Neuronal stem cell (in vitro differentiated cells): ENCODE measurements at places on chromosomes 2 and 18.

GRCh38 chr18:74377776-74378175 lies 62.1 kb downstream of the C18orf63 start:
- no peaks in the 10 kb centered on the region for H3K4me1 ChIP-seq
- no peaks in the 10 kb centered on the region for H3K27me3 ChIP-seq
- H3K27ac ChIP-seq: no peak overlapping the region
- no peaks in the 10 kb centered on the region for H3K36me3 ChIP-seq

GRCh38 chr2:24317491-24317920 lies 42.8 kb downstream of the ITSN2 start:
- no peaks in the 10 kb centered on the region for H3K36me3 ChIP-seq
- no peak overlapping the region for H3K4me3 ChIP-seq
- no peak overlapping the region for H3K27ac ChIP-seq
- no peak for DNase-seq
- H3K27me3 ChIP-seq: no peaks in the 10 kb centered on the region

- H3K27me3 ChIP-seq: no peaks in the 10 kb centered on the region
- DNase-seq: peak; percentile 17
- peaks cover 10% of the 10 kb centered on the region for H3K4me1 ChIP-seq
- H3K4me3 ChIP-seq: no peak overlapping the region
- peak overlapping the region; percentile 60 for H3K27ac ChIP-seq
Observed at GRCh38 chr2:74822771-74823566, 11.0 kb upstream of the HK2 start.

DNA sequence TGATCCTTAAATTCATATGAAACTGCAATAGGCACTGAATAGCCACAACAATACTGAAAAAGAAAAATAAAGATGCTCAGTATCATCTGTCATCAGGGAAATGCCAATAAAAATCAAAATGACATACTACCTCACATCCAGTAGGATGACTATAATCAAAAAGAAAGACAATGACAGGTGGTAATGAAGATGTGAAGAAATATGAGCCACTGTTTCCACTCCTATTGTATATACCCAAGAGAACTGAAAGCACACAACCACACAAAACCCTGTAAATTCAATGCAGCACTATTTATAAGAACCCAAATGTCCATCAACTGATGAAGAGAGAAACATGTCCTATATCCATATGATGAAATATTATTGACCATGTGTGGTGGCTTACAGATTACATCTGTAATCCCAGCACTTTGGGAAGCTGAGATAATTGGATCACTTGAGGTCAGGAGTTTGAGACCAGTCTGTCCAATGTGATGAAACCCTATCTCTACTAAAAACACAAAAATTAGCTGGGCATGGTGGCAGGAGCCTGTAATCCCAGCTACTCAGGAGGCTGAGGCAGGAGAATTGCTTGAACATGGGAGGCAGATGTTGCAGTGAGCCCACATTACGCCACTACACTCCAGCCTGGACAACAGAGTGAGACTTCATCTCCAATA lies 39.9 kb downstream of the MAP3K2 start:
- H3K36me3 ChIP-seq: peaks cover 4% of the 10 kb centered on the region
- H3K4me1 ChIP-seq: no peaks in the 10 kb centered on the region

GRCh38 chr2:26792720-26793119 lies 6.9 kb downstream of the CENPA start:
- peaks cover 30% of the 10 kb centered on the region for H3K36me3 ChIP-seq
- no peaks in the 10 kb centered on the region for H3K27me3 ChIP-seq
- no peak overlapping the region for H3K4me3 ChIP-seq
- peaks cover 14% of the 10 kb centered on the region for H3K4me1 ChIP-seq
- no peak for DNase-seq

GRCh38 chr18:32469691-32470459 lies 807 bp downstream of the GAREM1 start:
- H3K27me3 ChIP-seq: no peaks in the 10 kb centered on the region
- H3K36me3 ChIP-seq: no peaks in the 10 kb centered on the region
- DNase-seq: peak; percentile 23
- H3K4me1 ChIP-seq: peaks cover 4% of the 10 kb centered on the region
- H3K4me3 ChIP-seq: peak overlapping the region; percentile 99

DNA sequence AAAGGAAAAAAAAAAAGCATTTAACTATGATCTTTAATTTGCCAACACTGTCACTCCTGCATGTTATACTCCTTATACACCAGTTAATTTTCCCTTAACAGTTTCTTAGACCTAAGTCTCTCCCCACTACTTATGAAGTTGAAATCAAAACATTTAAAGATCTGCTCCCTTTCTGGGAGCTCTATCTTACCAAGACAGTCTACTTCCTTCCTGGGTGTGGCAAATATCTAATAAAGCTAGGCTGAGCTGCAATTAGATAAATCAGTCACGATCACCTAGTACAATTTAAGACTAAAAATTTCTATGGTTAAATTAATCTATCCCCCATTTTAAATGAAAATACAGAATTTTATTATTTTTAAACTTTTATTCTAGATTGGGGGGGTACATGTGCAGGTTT lies 33.4 kb downstream of the PUM2 start:
- no peak overlapping the region for H3K27ac ChIP-seq
- no peaks in the 10 kb centered on the region for H3K27me3 ChIP-seq
- H3K36me3 ChIP-seq: peaks cover 9% of the 10 kb centered on the region
- no peak for DNase-seq

DNA sequence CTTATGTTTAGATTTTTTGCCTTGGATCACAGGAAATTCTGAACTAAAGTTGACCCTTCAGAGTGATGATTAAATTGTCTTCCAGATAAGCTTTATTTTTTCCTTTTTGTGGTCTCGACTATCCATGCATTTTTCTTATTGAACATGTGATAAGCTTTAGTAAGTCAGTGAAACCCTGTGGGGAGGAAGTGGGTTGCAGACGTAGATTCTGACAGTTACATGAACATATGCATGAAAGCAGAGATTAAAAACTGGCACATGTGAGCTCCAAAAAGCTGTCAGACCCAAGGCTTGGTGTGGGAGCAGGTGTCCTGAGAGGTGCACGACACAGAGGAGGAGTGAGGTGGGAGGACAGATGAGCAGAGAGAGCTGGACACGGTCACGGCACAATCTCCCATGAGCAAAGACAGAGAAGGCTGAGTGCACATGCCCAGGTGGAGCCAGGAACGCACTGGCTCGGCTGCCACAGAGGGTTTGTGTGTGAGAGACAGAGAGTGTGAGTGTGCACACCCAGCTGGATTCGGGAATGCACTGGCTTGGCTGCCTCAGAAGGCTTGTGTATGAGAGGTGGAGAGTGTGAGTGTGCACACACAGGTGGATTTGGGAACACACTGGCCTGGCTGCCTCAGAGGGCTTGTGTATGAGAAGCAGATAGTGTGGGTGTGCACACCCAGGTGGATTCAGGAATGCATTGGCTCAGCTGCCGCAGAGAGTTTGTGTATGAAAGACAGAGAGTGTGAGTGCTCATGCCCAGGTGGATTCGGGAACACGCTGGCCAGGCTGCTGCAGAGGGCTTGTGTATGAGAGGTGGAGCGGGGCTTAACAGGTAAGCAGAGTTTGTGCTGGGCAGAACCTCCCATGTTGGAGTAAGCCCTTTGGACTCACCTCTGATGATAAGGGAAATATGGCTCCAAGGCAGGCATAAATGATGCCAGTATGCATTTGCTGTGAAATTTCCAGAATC lies 849.1 kb upstream of the SALL3 start:
- H3K27me3 ChIP-seq: no peaks in the 10 kb centered on the region
- H3K27ac ChIP-seq: no peak overlapping the region
- H3K4me1 ChIP-seq: peaks cover 2% of the 10 kb centered on the region
- no peaks in the 10 kb centered on the region for H3K36me3 ChIP-seq

- peaks cover 7% of the 10 kb centered on the region for H3K4me1 ChIP-seq
- H3K4me3 ChIP-seq: no peak overlapping the region
- no peak for DNase-seq
- H3K27me3 ChIP-seq: no peaks in the 10 kb centered on the region
Observed at GRCh38 chr2:105438104-105438929, 39.5 kb upstream of the FHL2 start.

DNA sequence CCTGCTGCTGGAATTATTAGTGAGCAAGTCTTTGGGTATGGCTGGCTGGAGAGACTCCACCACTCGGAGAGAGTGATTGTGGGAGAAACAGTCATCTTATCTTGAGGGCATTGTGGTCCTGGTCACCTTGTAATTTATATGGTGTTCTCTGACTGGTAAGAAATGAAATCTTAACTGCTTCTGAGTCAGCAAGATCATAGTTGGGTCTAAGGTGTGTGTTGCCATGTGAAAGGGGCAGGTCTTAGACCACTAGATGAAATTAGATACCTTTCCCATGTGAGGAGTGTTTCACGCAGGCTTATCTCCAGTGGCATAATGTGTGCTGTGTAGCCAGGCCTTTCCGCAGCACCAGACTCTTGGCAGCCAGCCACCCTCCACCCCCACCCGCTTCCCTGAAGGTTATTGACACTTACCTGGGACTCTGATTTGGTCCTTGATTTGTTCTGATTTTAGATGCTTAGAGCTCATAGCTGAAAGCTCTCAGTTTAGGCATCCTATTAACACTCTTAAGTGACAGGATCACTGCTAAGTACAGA lies 7.7 kb downstream of the MAPRE3 start:
- H3K36me3 ChIP-seq: no peaks in the 10 kb centered on the region
- DNase-seq: no peak
- H3K27me3 ChIP-seq: no peaks in the 10 kb centered on the region

DNA sequence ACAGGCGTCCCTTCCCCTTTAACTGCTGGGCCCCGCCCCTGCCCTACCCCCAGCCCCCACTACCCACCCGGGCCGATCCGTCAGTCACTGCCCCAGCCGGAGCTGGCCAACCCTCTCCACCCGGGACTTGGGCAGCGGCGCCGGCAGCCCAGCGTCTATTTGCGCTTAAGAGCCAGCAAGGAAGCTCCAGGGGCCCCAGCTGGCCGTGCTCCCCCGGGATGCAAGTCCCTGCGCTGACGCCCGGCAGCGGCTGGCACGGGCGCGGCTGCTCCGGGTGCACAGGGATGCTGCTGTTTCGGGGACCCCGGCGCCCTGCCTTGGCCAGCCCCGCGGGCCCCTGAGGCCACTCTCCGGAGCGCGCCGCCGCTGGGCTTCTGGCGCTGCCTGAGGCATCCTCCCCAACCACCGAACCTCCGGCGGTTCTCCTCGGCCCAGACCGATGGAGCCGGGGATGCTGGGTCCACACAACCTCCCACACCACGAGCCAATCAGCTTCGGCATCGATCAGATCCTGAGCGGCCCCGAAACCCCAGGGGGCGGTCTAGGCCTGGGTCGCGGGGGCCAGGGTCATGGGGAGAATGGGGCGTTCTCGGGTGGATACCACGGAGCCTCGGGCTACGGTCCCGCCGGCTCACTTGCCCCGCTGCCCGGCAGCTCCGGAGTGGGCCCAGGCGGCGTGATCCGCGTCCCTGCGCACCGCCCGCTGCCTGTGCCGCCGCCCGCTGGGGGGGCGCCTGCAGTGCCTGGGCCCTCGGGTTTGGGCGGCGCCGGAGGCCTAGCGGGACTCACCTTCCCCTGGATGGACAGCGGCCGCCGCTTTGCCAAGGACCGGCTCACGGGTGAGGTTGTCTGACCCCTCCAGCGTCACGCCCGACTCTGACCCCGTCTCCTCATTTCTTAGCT lies at the start of gene TLX2:
TSS of gene TLX2 (plus strand) at position 83 of the 903 bp plus-strand sequence. CDS start at position 440, 357 bp downstream.
- H3K36me3 ChIP-seq: no peaks in the 10 kb centered on the region
- H3K4me1 ChIP-seq: peaks cover 4% of the 10 kb centered on the region
- H3K4me3 ChIP-seq: no peak within 1 kb of the TSS
- peaks cover 45% of the 10 kb centered on the region for H3K27me3 ChIP-seq
- DNase-seq: no peak

GRCh38 chr2:214261683-214262082 lies 149.2 kb upstream of the VWC2L start:
- no peak for DNase-seq
- no peak overlapping the region for H3K27ac ChIP-seq
- no peaks in the 10 kb centered on the region for H3K36me3 ChIP-seq
- no peak overlapping the region for H3K4me3 ChIP-seq
- no peaks in the 10 kb centered on the region for H3K4me1 ChIP-seq

DNA sequence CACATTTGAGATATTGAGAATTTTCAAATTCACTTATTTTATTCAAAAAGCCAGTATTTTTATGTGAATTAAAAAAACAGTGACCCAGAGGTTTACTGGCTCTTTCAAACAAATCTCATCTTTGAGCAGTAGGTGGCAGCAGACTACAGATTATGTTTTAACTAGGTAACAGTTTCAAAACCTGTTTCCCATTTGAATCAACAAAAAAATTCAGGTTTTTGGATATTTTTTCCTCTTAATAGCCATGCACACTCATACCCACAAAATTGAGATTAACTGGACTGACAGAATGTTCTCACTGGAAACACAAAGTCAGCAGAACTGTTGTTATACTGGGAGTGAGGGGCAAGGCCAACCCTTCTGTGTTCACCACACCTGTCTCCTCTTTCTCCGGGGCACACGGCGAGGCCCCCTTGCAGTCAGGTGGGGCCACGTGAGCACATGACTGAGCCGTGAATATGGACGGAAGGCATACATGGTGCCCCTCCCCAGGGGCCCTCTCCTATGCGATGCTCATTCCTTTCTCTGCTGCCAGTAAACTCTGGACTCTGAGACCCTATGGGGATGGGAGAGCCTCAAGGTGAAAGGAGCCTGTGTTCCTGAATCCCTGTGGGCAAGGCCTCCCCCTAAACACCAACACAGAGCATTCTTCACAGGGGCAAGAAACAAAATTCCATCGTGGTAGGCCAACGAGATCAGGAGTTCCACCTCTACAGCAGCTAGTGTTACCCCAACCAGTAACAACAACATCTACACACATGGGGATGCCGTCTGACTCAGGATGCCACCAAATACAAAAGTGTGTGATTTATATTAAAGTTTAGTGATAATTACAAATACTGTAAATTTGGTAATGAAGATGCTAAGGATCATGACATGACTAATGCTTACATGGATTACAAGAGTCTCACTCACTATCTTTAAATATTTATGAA lies 80.4 kb downstream of the LPIN2 start:
- peak; percentile 51 for DNase-seq
- H3K4me1 ChIP-seq: no peaks in the 10 kb centered on the region

DNA sequence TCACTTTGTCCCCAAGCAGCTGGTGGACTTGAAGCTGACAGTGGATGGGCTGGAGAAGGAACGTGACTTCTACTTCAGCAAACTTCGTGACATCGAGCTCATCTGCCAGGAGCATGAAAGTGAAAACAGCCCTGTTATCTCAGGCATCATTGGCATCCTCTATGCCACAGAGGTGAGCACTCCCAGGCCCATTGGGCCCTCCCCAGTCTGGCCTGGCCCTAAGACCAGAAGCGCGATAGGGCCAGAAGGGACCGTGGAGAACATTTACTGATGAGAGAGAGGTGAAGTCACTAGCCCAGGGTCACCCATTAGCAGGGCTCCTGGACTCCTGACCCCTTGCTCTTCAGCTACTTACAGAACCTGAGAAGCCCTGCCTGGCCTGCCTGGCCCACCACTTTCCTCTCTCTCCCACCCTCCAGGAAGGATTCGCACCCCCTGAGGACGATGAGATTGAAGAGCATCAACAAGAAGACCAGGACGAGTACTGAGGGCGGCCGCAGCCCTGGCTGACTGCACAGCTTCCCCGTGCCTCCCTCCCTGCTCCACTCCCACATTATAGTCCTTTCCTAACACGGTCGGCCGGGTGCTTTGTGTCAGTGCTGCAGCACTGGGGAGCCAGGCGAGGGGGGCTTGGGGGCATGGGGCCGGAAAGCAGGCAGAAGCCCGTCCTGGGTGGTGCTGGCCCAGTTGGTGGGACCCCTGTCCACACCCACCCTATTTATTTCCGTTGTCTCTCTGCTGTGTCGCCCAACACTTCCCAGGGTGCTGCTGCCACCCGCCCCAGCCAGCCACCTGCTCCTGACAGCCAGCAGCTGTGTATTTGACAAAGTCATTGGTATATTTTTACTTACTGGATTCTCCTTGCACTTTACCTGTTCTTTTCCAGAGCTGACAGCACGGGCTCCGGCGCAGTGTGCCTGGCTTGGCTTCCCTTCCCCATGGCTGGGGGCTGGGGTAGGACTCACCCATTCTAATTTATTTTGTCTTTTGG lies 6.6 kb upstream of the TMEM214 start:
- H3K4me3 ChIP-seq: no peak overlapping the region
- DNase-seq: no peak
- no peaks in the 10 kb centered on the region for H3K27me3 ChIP-seq
